ENCODE measurements at places on chromosomes 4 and X. TPM values are rescaled to one million over a fixed set of nuclear protein-coding genes. Genes with fewer than 3 reads are reported as not detected.

DNA sequence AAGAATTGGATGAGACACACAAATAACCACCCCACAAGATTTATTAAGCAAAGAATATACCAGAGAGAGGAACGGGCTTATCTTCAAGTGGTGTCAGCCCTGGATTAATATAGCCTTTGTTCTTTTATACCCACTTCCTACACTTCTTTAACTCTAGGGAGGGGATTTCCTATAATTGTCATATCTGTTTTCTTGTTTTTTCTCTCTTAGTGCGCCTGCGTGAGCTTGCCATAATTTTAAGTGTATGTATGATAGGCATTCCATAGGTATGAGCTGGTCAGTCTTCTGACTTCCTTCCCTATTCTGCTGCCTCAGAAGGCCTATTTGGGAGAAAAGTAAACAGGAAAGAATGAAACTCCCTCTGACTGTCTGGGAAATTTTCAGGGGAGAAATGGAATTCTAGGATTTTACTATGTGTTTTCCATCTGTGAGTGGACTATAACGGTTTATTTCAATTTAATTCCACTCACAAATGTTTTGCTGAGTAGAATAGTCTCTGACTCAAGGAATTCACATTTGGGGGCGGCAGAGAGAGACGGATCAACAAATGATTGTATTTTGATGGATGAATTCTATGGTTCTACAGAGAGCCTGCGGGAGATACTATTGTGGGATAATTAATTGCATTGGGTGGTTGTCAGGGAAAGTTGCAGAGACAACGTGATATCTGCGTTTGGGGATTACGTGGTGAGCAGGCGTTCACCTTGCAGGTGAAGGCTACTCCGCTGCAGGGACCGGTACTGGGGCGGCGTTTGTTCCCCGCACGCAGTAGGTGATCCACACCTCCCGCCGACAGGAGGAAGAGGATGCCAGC is 626 bp upstream of the CEP135 start:
- H3K27ac ChIP-seq = peak overlapping the region; percentile 71
- DNase-seq = no peak
- peak overlapping the region; percentile 88 for H3K4me3 ChIP-seq
- peaks cover 15% of the 10 kb centered on the region for H3K4me1 ChIP-seq
- peaks cover 2% of the 10 kb centered on the region for H3K36me3 ChIP-seq
- no peaks in the 10 kb centered on the region for H3K27me3 ChIP-seq

DNA sequence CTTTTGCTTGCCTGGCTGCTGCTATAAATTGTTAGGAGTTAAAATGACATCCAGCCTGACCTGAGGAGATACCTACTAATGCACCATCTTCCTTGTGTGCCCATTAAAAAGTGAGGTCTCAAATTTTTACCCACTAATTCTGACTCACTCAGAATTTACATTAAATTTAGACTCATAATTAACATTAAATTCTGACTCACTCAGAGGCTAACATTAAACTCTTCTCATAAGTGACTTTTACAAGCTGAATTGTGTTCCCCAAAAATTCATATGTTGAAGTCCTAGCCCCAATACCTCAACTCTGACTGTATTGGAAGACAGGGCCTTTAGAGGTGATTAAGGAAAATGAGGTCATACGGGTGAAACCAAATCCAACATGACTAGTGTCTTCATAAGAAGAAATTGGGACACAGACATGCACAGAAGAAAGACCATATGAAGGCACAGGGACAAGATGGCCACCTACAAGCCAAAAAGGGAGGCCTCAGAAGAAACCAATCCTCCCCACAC is 11.8 kb downstream of the CASP6 start:
- H3K4me3 ChIP-seq = no peak overlapping the region
- no peaks in the 10 kb centered on the region for H3K27me3 ChIP-seq
- peaks cover 9% of the 10 kb centered on the region for H3K36me3 ChIP-seq

GRCh38 chrX:38336538-38337240 is 9.4 kb upstream of the RPGR start:
- no peak overlapping the region for H3K27ac ChIP-seq
- H3K27me3 ChIP-seq = no peaks in the 10 kb centered on the region
- H3K4me3 ChIP-seq = no peak overlapping the region
- DNase-seq = no peak

CT83 gene
- not detected for total RNA-seq

DNA sequence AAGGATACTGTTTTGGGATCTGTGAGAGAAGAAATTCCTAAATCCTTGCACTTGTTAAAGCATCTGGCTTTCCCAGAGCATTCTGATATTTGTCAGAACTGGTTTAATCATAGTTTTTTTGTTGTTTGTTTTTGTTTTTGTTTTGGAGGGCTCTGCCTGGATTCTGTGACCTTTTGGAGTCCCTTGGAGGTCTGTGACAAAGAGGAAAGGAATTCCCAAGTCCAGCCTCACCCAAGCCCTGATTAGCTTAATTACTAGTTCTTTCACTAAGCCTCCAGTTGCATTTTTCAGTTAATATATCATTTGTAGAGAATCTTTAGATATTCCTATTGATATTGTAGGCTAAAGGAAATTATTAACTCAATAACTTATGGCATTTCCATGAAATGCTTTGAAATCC is 711 bp downstream of the ACE2 start:
- H3K4me3 ChIP-seq = no peak overlapping the region
- no peaks in the 10 kb centered on the region for H3K36me3 ChIP-seq
- no peak overlapping the region for H3K27ac ChIP-seq

GRCh38 chr4:176767183-176767582 is 25.5 kb downstream of the VEGFC start:
- H3K4me1 ChIP-seq = no peaks in the 10 kb centered on the region
- no peak overlapping the region for H3K4me3 ChIP-seq
- no peaks in the 10 kb centered on the region for H3K36me3 ChIP-seq
- H3K27me3 ChIP-seq = no peaks in the 10 kb centered on the region

PWWP3B gene
- total RNA-seq = not detected

GRCh38 chr4:101967697-101968346 is 177.3 kb downstream of the BANK1 start:
- H3K27ac ChIP-seq = no peak overlapping the region
- no peak overlapping the region for H3K4me3 ChIP-seq
- no peaks in the 10 kb centered on the region for H3K27me3 ChIP-seq
- H3K4me1 ChIP-seq = no peaks in the 10 kb centered on the region
- H3K36me3 ChIP-seq = no peaks in the 10 kb centered on the region
- DNase-seq = no peak

DNA sequence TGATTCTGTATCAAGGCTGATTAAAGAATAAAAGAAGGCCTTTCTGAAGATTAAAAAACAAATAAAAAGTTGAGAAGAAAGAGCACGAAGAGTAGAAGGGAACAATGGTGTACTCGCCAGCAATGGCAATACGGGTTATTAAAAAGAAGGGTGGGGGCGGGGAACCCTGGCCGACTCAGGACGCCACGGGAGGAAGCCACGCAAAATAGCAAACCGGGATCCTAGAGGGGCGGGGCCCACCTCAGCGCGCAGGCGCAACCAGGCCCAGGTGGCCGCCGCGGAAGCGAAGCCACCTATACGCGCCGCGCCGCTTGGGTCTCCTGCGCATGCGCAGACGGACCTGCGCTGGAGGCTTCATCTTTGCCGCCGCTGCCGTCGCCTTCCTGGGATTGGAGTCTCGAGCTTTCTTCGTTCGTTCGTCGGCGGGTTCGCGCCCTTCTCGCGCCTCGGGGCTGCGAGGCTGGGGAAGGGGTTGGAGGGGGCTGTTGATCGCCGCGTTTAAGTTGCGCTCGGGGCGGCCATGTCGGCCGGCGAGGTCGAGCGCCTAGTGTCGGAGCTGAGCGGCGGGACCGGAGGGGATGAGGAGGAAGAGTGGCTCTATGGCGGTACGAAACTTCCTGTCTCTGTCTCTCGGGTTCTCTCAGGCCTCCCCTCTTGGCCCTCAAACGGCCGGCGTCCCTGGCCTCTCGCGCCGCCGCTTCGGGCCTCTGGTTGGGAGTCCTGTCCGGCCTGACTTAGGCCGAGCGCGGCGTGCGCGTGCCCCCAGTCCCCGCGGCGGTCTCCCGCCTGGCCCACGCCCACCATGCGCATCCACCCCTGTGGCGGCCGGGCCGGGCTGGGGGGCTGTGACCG is at the start of gene FIP1L1:
Gene FIP1L1 (plus strand): TSS at position 323 of the 852 bp plus-strand sequence. CDS start 198 bp downstream, at position 521.
- H3K27ac ChIP-seq = peak within 1 kb of the TSS; percentile 89
- H3K4me1 ChIP-seq = peaks cover 21% of the 10 kb centered on the region
- H3K4me3 ChIP-seq = peak within 1 kb of the TSS; percentile 85
- peak; percentile 95 for DNase-seq
- H3K27me3 ChIP-seq = no peaks in the 10 kb centered on the region

VEGFC gene
- total RNA-seq = not detected

GRCh38 chrX:124902953-124903352 is 416.7 kb upstream of the TEX13C start:
- H3K27ac ChIP-seq = no peak overlapping the region
- no peaks in the 10 kb centered on the region for H3K36me3 ChIP-seq
- H3K27me3 ChIP-seq = no peaks in the 10 kb centered on the region
- no peak for DNase-seq
- H3K4me1 ChIP-seq = no peaks in the 10 kb centered on the region

DNA sequence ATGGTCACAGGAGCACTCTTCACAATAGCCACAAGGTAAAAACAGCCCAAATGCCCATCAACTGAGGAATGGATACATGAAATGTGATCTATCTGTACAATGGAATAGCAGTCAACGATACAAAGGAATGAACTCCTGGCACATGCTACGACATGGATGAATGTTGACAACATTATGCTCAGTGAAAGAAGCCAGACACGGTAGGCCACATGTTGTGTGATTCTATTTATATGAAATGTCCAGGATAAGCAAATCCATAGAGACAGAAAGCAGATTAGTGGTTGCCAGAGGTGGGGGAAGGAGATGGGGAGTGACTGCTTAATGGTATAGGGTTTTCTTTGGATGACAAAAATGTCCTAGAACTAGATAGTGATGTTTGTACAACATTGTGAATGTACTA is 58.7 kb upstream of the GPM6B start:
- no peak for DNase-seq
- H3K36me3 ChIP-seq = no peaks in the 10 kb centered on the region
- H3K4me3 ChIP-seq = no peak overlapping the region
- H3K27me3 ChIP-seq = no peaks in the 10 kb centered on the region
- no peaks in the 10 kb centered on the region for H3K4me1 ChIP-seq

RTL5 gene
- total RNA-seq = 0.08 TPM

DNA sequence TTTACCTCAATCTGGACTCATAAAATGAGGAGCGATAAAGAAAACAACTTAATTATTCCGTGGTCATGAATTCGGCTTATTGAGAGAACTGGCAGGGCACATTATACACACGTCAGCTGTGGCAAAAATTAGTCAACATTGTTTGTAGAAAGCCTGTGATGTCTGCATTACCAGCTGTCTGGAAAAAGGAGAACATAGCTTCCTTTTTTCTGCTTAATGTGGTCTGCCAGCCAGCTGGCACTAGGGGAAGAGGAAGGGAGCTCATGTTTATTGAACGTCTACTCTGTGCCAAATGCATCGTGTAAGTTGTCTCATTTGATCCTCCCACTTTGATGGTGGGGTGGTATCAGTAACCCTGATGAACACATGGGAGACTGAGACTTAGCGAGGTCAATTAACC is 367.6 kb downstream of the ARHGAP24 start:
- H3K36me3 ChIP-seq = no peaks in the 10 kb centered on the region
- H3K4me1 ChIP-seq = no peaks in the 10 kb centered on the region
- no peaks in the 10 kb centered on the region for H3K27me3 ChIP-seq
- no peak overlapping the region for H3K27ac ChIP-seq
- DNase-seq = no peak
- H3K4me3 ChIP-seq = no peak overlapping the region

GRCh38 chrX:49260221-49260985 is 4.1 kb downstream of the FOXP3 start:
- no peak overlapping the region for H3K4me3 ChIP-seq
- no peak for DNase-seq
- no peaks in the 10 kb centered on the region for H3K36me3 ChIP-seq

GRCh38 chr4:155007660-155008176 is 200.7 kb upstream of the NPY2R start:
- no peaks in the 10 kb centered on the region for H3K4me1 ChIP-seq
- DNase-seq = no peak
- no peaks in the 10 kb centered on the region for H3K27me3 ChIP-seq
- H3K4me3 ChIP-seq = no peak overlapping the region
- no peaks in the 10 kb centered on the region for H3K36me3 ChIP-seq

DNA sequence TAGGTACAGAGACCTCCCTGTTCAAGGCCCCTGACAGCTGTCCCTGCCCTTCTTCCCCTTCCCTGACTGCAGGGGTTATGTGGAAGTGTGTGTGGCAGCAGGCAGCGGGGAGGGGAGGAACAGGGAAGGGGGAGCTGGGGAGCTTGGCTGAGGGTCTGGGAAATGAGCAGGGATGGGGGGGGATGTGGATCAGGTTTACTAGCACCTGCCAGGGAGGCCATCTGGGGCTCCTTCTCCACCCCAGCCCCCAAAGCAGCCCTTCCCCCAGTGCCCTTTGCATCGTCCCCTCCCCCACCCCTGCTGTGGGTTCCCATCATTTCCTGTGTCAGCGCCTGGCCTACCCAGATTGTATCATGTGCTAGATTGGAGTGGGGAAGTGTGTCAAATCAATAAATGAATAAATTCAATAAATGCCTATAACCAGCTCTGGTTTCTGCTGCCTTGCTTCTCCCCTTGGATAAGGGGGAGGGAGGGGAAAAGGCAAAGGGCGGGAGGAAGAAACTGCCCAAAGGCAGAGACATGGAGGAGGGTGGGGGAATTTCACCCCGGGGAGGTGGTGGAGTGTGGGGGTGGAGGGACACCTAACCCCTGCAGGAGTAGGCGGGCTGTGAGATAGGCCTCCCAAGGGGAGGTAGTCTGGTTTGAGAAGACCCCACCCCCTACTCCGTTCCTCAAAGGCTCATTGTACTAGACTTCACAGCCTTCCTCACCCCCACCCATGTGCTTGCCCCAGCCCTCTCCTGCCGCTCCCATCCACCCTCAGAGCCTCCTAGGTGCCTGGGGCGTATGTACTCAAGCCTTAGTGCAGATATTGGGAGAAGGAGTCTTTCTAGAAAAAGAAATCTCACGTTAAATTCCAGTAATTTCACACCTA is 3.2 kb downstream of the CXorf65 start:
- DNase-seq = peak; percentile 47
- peak overlapping the region; percentile 45 for H3K4me3 ChIP-seq
- H3K27me3 ChIP-seq = no peaks in the 10 kb centered on the region

DMD gene
- not detected for total RNA-seq

DMRTC1 gene
- 0.27 TPM for total RNA-seq

MGAT4D gene
- total RNA-seq = not detected

ADRA2C gene
- not detected for total RNA-seq

- H3K4me3 ChIP-seq = no peak overlapping the region
- H3K4me1 ChIP-seq = no peaks in the 10 kb centered on the region
- H3K27ac ChIP-seq = no peak overlapping the region
- H3K36me3 ChIP-seq = no peaks in the 10 kb centered on the region
- H3K27me3 ChIP-seq = no peaks in the 10 kb centered on the region
Observed at GRCh38 chr4:53522334-53522733, 69.0 kb downstream of the LNX1 start.

DNA sequence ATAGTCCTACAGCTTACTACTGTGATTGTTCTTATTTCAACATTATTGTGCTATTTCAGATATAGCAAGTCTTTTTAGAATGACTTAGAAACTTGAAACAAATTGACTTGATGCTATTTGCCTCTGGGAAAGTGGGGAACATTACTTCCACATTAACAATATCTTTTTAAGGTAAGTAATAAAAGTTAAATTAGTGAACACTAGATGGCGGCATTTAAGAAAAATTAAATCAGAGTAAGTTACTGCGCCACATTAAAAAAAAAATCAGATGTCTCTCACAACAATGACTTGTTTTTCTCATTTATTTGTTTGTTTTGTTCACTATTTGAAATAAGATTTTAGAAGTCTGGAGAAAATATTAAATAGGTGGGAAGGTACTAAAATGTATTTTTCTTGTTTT is 1026.9 kb upstream of the SLIT2 start:
- H3K36me3 ChIP-seq = no peaks in the 10 kb centered on the region
- H3K4me3 ChIP-seq = no peak overlapping the region
- no peak for DNase-seq
- H3K27me3 ChIP-seq = no peaks in the 10 kb centered on the region
- no peak overlapping the region for H3K27ac ChIP-seq

RAB9A gene
- total RNA-seq = 18.3 TPM
